NCI-H2081 treated with DMSO at 0.1 percent for 48 hours (cell line): ENCODE measurements at places on chromosomes 6 and 20.

GRCh38 chr20:53698371-53698978 is 104.8 kb upstream of the ZNF217 start:
- DNase-seq, result no peak

GRCh38 chr6:33490621-33491020 is 36.2 kb downstream of the ZBTB9 start:
- DNase-seq, result no peak

DNA sequence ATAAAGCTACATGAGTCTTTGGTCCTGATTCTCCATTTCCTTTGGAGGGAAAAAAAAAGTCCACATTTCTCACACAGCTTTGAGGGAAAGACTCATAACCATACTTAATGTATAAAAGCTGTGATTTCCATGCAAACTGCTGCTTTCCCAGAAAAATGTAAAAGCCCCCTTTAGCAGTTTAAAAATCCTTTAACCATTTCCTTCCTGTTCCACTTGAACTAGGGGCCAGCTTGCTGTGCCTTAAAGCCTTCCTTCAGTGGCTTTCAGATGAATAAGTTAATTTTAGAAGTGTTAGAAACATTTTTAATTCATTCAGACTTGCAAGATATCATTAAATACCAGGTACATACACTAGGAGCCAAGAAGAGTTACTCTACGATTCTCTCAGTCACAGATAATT is 273.5 kb downstream of the PKHD1 start:
- DNase-seq, result no peak

DNA sequence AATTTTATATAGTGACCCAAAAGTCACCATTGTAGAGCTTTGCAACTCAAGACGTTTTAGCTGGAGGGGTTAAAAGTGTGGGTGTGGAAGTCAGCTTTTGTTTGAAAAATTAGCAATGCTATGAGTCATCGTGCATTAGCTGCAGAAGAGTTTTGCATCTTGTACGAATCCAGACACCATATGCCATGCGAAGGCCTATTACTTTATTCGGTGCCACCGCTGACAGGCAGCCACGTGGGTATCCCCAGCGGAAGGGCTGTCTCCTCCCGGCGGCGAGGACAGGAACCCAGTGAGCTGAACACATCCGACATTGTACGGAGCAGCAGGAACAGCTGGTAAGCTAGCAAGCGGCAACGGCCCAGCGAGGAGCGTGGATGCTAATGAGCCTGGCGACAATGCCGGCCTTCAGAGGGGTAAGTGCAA is 84.4 kb downstream of the INSM1 start:
- DNase-seq, result peak; percentile 77

GRCh38 chr20:58237318-58238132 is 9.1 kb upstream of the ANKRD60 start:
- no peak for DNase-seq

DNA sequence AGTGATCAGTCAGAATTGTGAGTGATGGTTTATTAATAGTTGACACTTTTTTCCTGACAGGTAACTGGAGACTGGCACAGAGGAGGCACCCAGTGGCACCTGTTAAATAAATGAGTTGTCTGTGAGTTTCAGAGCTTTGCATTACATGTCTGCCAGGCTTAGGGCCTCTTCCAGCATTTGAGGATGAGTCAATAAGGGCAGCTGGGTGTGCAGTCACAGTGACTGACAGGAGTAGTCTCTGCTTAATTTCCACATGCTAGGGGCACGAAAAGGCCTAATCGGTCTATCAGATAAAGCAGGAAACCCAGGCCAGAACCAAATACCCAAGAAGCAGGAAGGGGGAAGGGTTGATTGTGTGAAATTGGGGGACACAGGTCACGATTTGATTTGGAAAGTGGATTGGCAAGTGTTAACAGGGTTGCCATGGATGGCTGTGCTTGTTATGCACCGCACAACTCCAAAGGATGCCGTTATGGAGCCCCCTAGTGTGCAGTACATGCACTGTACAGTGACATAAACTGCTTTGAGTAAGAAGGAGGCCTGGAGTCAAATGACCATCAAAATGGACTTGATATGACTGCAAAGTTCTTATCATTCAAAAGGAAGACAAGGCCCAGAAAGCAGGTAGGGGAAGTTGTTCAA is 111.9 kb upstream of the GGTLC1 start:
- no peak for DNase-seq

DNA sequence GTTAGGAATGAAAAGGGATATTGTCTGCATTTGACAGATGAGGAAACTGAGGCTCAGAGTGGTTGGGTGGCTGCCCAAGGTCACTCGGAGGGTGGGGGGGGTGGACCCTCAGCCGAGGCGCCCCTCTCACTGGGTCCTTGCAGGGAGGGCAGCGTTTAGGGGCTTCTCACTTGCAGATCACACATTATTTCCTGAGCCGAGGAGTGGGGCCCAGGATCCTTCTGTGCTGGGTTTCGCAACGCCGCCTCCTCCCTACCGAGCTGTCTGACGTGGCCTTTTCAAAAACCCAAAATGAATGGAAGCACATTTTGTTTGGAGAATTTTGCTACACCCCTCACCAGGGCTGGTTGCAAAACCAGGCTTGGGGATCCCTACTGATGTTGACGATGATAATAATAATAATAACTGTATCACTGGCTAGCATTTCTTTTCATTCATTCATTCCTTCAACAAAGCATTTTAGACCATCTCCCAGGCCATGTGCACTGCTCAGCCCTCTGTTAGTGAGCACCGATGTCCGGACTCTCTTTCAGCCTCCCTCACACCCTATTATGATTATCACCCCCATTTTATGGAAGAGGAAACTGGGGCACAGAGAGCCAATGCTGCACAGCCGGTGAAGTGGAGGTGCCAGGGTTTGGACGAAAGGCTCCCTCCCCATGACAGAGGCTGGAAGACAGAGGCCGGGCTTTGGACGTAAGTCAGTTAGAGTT is 5.2 kb downstream of the DLGAP4 start:
- DNase-seq, result no peak

DNA sequence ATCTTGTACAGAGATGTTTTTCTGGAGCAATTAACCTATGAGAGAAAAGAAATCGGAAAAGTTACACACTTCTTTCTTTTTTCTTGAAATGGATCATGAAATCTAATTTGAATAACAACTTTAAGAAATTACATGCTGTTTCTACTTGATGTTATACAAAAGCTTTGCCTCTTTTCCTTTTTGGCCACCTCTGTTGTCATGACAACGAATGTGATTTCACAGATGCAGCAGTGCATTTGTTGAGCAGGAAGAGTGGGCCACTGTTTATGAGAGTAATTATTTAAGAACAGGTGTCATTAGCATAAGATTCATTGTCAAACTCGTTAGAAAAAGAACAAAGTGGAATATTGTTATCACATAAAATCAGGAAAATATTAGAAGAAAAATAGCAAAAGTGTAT is 148.3 kb upstream of the IMPG1 start:
- no peak for DNase-seq

- no peak for DNase-seq
Measured at GRCh38 chr20:43388268-43389002, 69.3 kb upstream of the SRSF6 start.

DNA sequence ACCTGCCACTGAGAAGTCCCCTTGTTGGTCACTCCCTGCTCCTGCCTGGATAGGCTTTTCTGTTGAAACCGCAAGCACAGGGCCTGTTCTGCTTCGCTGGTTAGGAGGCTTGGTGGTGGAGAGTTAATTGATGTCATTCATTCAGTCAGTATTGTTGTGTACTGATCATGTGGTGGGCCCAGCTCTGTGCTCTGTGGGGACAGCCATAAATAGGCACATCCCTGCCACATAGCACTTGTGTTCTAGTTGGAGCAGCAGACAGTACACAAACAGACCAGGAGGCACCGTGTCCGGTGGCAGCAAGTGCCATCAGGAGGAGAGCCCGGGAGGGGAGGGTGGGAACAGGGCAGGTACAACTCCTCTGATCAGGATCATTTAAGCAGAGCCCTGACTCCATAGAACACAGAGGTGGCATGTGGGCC is 155.2 kb upstream of the INSM1 start:
- DNase-seq, result peak; percentile 72

- DNase-seq, result no peak
Measured at GRCh38 chr6:159469443-159469842, 223.6 kb downstream of the SOD2 start.

GRCh38 chr20:50196248-50196647 is 5.6 kb downstream of the CEBPB start:
- DNase-seq, result no peak

GRCh38 chr6:9484686-9485085 is 930.2 kb downstream of the TFAP2A start:
- DNase-seq, result no peak

GRCh38 chr6:6740595-6740994 is 152.1 kb downstream of the LY86 start:
- DNase-seq, result no peak

- DNase-seq, result no peak
Measured at GRCh38 chr6:41811095-41811494, 23.6 kb downstream of the TOMM6 start.

- no peak for DNase-seq
Measured at GRCh38 chr20:37804584-37805566, 98.1 kb upstream of the VSTM2L start.

- no peak for DNase-seq
Measured at GRCh38 chr6:109019911-109020310, 74.7 kb downstream of the SESN1 start.

GRCh38 chr6:43842231-43842794 is 72.3 kb downstream of the VEGFA start:
- no peak for DNase-seq

DNA sequence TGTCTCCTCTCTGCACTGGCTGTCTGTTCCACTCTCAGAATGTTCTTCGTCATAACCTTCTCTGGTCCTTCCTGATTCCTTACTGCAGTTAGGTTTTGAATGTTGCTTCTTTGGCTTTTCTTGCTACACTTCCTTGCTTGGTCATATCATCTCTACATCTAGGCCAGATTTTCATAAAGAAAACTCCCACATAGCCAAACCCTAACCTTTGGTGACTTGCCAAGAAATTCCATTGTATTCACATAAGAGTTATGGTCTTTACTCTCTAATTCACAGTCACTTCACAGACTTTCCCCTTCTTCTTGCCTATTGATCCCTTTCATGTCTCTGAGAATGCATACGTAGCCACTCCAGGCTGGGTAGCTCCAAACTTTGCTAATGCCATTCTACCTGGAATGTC is 41.9 kb upstream of the SIM1 start:
- no peak for DNase-seq

GRCh38 chr6:10391299-10391630 is 23.6 kb downstream of the TFAP2A start:
- DNase-seq, result no peak

DNA sequence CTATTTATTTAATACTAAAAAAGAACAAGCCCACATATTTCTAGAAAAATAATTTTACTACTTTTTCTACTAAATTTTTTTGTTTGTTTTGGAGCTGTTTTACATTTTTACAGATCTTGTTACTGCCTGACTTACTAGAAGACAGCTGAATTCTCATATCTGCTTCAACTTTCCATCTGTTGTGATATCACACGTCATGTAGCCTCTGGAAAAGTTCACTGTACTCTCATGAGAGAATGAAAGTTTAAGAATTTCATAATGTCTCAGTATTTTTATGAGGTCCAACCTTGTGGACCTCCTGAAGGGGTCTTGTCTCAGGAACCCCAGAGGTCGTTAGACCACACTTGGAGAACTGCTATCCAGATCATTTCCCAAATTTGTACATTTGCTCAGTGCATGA is 81.7 kb upstream of the MTHFD1L start:
- no peak for DNase-seq

- DNase-seq, result no peak
Measured at GRCh38 chr6:106512968-106513574, 116.2 kb downstream of the RTN4IP1 start.

GRCh38 chr6:14231071-14231483 is 113.5 kb downstream of the CD83 start:
- no peak for DNase-seq

DNA sequence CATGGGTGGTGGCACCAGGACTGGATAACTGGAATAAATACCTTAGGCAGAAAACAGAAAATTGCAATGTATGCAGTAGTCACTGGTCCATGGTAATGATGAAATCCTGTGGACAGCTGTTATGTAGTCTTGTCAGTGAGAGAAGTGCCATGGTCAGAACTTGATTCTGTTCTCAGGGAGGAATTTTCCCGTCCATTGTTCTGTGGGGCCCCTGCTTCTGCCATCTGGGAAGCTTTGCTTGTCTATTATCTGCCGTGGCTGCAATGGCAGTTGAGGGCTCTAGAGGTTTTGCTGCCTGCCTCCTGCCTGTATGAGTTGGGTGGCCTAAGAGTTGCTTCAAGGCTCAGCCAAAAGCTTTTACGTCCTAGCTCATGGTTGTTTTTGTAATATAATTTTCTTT is 126.8 kb upstream of the SLC35B3 start:
- DNase-seq, result no peak

DNA sequence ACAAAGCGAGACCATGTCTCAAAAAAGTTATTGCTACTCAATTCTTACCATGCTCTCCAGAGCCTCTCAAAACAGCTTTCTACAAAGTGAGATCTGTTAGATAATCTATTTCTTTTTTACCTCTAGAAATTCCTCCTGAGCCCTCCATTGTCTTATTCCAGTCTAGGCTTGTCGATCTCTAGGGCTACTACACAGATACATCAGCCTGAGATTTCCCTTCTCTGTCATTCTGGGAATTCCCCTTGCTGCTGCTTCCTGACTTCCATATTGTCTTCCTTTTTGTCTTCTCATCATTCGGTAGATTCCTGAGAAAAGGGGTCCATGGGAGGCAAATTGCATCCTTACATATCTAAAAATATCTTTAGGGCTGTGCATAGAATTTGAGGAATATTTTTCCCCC is 75.6 kb upstream of the GNRH2 start:
- DNase-seq, result no peak

GRCh38 chr6:47094241-47094925 is 52.3 kb upstream of the ADGRF1 start:
- no peak for DNase-seq

- peak; percentile 0 for DNase-seq
Measured at GRCh38 chr20:43408848-43409576, 48.7 kb upstream of the SRSF6 start.

- DNase-seq, result no peak
Measured at GRCh38 chr6:100479179-100480035, 14.7 kb upstream of the SIM1 start.

- no peak for DNase-seq
Measured at GRCh38 chr20:18543216-18543615, 24.0 kb upstream of the SMIM26 start.
